ENCODE measurements at places on chromosomes 3 and 15.

GRCh38 chr15:46366360-46367007 is 731.7 kb downstream of the SQOR start:
- no peak for DNase-seq

- DNase-seq = no peak
Observed at GRCh38 chr15:66172324-66172980, 81.1 kb downstream of the MEGF11 start.

GRCh38 chr3:103609472-103609871 is 1174.7 kb downstream of the ZPLD1 start:
- no peak for DNase-seq

DNA sequence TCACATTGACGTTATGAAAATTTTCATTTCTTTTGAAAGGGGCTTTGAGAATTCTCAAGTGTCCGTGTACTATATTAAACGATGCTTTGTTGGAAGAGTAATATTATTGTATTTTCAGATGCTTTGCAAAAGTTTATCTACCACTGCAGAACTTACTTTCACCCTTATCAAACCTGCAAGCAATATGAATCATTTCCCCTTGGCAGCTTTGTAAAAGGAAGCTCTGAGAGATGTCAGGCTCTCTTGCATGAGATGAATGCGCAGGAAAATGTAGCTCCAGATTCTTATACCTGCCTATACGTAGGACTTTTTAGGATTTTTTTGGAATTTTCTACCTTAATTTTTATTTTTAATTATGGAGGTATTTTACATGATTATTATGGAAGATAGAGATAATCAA is 34.5 kb downstream of the GPD1L start:
- no peak for DNase-seq

DNA sequence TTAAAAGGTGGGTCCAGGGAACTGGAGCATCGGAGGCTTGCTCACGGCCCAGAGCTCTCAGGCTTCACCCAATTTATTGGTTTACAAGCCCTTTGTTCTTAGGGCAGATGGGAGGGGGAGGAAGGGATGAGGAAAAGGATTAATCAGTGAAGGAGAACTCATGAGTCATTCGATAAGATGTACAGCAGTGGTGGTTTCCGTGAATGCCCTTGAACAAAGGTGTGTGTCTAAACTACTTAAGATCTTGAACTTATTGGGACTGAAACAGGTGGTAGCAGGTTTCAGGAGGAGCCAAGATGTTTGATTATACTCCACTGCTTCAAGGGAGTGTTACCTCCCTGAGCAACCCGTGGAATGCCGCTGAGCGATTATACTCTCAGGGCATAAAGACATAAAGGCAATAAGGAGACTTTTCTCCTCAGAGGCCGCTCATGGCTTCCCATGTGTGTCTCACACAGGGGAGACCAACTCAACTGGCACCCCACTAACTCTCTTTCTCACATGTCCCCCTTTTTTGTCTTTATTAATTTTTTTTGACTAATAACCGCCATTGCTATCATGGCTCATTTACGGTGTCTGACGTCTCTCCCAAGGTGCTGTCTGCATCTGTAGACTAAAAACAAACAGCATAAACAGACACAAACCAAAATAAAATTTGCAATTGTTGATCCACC is 17.3 kb upstream of the SLC28A2 start:
- DNase-seq = no peak

GRCh38 chr3:155159301-155159700 is 79.2 kb downstream of the MME start:
- no peak for DNase-seq

- DNase-seq = no peak
Observed at GRCh38 chr15:65339920-65340319, 35.4 kb downstream of the RNU5B-1 start.

- no peak for DNase-seq
Observed at GRCh38 chr15:95113041-95113440, 881.7 kb downstream of the MCTP2 start.

GRCh38 chr3:175989161-175989560 is 1130.0 kb downstream of the NAALADL2 start:
- no peak for DNase-seq

GRCh38 chr15:80323285-80323684 is 71.3 kb upstream of the CTXND1 start:
- DNase-seq = no peak

- DNase-seq = no peak
Observed at GRCh38 chr3:128548021-128548420, 55.0 kb upstream of the GATA2 start.

DNA sequence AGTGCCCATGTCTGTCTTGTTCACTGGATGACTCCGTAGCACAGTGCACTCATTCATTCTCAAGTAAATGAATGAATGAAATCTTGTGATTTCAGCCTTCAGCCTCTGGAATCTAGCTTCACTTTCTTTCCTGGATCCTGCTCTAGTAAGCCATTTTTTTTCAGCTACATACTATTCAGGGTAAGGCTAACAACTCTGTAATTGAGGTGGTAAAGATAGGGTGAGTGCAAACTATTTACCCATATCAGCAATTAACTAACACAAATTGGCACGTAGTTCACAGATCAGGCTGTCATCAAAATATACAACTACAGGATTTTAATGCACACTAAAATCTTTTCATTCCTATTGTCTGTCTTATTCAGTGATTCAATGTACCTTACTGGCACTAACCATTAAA is 195.1 kb upstream of the SLC2A2 start:
- DNase-seq = no peak

GRCh38 chr3:66753670-66754069 is 244.4 kb upstream of the KBTBD8 start:
- DNase-seq = no peak

GRCh38 chr15:99550077-99550476 is 15.7 kb upstream of the MEF2A start:
- no peak for DNase-seq

GRCh38 chr15:69719527-69720240 is 267.1 kb downstream of the RPLP1 start:
- DNase-seq = no peak

DNA sequence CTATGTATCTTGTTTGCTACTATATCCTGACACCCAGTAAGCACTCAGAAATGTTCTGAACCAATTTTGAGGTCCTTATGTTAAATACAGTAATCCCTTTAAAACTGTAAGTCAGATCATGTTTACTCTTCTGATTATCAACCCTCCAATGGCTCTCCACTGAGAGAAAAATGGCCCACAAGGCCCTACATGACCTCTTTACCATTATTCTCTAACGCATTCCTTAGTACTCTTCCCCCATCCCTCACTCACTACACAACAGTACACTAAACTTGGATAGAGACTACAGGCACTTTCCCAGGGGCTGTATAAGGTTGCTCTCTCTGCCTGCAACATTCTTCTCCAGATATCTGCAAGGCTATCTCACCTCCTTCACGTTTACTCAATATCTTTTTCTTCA is 1.9 kb downstream of the TOPBP1 start:
- no peak for DNase-seq
